T-helper 2 cell treated with Interferon-gamma antibody and Interleukin-4, amounts not matched to agents 5 μg/mL and 100 μg/mL, for 36 hours (primary cell): ENCODE measurements at places on chromosomes 5 and 9.

- DNase-seq: no peak
These were observed 123.8 kb downstream of the TMEM174 start for GRCh38 chr5:73296772-73297171.

- no peak for DNase-seq
These were observed 1.7 kb downstream of the STC2 start for GRCh38 chr5:173326501-173326960.

GRCh38 chr5:170151097-170151831 is 45.6 kb downstream of the FOXI1 start:
- DNase-seq: no peak

- no peak for DNase-seq
These were observed 35.4 kb downstream of the OTULIN start for GRCh38 chr5:14699807-14700400.

DNA sequence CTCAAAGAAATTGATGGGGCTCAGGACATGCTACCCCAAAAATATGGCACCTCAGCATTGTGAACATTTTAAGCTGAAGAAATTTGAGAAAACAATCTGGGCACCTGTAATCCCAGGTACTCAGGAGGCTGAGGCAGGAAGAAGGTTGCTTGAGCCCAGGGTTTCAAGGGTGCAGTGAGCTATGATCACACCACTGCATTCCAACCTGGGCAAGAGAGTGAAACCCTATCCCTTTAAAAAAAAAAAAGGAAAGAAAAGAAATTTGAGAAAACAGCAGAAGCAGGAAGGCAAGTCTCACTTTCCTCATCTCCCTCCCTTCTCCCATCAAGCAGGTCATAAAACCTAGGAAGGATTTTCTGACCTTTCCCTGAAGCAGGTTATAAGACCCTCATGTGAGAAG is 23.6 kb downstream of the TPD52L3 start:
- DNase-seq: no peak

DNA sequence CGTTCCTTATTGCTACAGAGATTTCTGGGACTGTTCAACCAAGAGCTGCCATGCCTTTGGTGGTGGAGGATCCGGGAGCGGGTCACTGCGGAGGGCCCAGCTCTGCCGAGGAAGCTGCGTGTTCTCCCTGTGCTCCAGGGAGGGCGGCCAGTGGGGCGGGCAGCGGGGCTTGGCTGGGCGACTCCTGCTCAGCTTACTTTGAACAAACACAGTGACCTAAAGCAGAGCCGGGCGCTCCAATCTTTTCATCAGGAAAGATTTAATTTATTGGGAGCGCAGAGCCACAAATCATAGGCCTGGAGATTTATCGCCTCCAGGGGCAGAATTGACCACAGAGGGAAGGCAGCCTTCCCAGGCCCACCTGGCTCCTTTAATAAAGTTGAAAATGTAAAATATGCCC is 27.7 kb downstream of the LHX3 start:
- DNase-seq: no peak

- no peak for DNase-seq
These were observed 87.6 kb downstream of the DAPK1 start for GRCh38 chr9:87585123-87585855.

GRCh38 chr9:73059247-73059646 is 92.4 kb upstream of the ANXA1 start:
- DNase-seq: no peak

DNA sequence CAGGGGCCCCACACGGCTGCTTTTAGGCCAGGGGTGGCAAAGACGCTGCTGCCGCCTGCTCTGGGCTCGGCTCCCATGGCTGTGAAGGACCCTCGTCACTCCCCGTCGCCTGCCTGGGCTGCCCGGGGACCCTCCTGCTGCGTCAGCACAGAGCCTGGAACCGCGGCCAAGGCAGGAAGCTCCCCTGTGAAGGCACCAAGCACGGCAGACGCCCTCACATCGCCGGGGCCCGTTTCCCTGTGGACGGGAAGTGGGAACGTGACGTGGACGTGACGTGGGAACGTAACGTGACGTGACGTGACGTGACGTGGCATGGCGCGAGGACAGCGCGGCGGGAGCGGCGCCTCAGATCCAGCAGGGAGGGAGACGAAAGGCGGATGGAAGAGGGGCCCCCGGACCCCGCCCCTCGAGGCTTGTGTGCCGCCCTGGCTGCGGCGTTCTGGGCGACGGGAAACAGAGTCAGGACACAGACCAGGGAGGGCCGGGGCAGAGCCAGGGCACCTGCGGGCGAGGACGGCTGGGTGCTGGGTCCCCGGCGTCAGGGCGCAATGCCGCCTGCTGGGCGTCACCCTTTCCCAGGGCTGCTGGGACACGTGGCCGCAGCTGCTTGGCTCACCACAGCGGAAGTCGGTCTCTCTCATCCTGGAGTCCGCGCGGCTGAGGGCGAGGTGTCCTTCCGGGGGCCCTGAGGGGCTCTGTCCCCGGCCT is 53.1 kb downstream of the MRPL36 start:
- no peak for DNase-seq

- no peak for DNase-seq
These were observed 55.1 kb downstream of the ASS1 start for GRCh38 chr9:130499804-130500263.

DNA sequence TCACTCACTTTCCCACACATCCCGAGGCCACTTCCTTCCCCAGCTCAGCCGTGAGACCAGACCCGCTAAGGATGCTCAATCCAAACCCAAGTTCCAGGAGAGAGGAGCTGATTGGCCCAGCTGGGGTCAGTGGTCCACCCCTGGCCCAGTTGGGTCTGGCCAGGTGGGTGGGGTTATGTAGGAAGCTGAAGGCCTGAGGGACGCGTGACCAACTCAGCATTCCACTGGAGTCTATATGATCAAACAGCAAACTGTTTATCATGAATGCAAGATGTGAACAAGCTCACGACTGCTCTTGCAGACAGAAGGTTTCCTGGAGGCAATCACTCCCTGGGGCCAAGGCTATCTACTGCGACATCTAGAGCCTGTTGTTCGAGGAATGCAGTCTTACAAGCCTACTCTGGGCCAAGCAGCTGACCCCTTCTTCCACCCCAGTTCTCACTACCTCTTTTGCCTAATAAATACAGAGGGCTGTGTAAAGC is 4.9 kb upstream of the RAPGEF1 start:
- no peak for DNase-seq

DNA sequence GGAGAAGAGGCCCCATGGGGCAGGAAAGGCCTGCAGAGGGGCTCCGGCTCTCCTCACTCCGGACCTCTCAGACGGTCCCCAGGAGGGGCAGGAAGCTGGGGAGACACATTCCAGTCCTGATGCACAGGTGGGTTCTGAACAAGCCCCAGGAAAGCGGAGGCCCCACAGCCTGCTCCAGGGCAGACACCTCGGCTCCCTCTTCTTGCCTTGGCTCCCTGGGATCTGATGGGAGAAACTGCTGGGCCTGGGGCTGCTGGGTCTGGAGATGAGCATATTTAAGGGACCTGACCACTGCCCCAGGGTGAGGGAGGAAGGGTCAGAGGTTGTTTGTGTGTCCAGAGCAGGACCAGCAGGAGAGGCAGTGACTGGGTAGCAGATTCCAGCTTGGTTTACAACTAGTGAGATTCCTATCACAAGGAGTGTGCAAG is 1.2 kb downstream of the CORO2A start:
- no peak for DNase-seq

GRCh38 chr5:124708086-124708485 is 38.4 kb downstream of the ZNF608 start:
- no peak for DNase-seq

DNA sequence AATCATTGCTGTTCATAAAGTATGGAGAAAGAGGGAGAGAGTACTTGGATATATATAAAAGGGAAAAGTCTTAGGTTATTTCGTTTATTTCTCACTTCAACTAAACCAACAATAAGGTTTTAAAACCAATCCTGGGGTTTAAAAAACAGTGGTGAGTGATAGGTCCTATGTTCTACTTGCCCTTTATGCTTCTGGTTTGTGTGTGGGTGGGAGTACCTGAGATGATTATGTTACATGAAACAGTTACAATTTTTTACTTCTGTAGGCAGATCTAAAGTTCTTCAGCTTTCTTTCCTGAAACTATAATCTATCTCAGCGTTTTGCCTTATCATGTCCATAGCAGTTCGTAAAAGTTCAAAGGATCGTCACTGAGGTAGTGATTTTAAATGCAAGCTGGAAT is 49.2 kb downstream of the STX17 start:
- DNase-seq: no peak

- peak; percentile 78 for DNase-seq
These were observed 935 bp upstream of the ZNF367 start for GRCh38 chr9:96418920-96419690.

- peak; percentile 63 for DNase-seq
These were observed 17.4 kb upstream of the GPR151 start for GRCh38 chr5:146533260-146533857.

GRCh38 chr5:90598293-90598692 is 39.7 kb downstream of the ADGRV1 start:
- DNase-seq: no peak

DNA sequence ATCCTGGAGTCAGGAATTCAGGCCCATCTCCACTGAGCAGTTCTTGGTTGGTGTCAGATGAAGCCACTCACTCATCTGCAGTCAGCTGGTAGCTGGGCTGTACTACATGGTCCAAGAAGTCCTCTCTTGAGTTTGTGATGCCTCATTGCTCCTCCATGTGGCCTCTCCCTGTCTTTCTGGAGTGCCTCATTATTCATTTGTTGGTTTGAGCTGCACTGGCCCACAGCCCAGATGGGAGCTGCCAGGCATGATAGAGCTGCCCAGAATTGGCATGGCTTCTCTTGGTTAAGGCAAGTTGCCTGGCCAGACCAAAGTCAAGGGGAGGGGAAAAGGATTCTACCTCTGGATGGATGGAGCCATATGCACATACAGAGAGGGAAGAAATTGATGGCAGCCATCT is 8.0 kb downstream of the PTCD2 start:
- no peak for DNase-seq

- no peak for DNase-seq
These were observed 46.1 kb downstream of the PCDH1 start for GRCh38 chr5:141832131-141832530.

DNA sequence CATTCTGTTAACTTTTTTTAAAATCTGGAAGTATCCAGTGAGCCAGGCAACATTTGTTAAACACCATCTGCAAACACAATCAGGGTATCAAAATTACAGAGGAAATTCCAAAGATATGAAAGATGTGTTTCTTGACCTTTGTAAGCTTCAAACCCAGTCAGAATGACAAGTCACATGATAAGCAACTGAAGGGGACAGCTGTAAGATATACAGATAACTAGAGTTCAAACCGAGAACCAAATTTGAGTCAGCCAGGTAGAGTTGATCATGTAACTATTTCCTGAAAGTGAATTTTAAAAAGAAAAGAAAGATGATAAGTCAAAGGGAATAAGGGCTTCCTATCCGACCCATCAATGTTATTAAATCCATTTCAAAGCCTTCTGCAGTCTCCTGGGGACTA is 196.2 kb downstream of the DEPDC1B start:
- DNase-seq: no peak

DNA sequence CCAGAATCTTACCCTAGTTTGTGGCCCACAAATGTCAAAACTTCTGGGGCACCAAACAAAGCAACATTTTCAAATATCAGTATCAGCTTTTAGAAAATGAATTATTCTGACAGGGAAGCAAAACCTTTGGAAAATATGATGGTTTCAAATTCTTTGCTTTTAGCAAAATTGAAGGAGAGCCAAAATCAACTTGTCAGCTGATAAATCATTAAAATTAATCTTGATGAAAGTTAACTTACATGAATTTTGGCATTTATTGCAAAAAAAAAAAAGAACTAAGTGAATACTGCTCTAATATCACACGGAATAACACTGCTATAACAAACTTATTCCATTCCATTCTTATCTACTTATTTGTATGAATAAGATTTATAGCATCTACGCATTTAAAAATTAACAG is 158.1 kb upstream of the TARS1 start:
- no peak for DNase-seq

GRCh38 chr9:136596630-136597031 is 50.8 kb upstream of the NOTCH1 start:
- no peak for DNase-seq

DNA sequence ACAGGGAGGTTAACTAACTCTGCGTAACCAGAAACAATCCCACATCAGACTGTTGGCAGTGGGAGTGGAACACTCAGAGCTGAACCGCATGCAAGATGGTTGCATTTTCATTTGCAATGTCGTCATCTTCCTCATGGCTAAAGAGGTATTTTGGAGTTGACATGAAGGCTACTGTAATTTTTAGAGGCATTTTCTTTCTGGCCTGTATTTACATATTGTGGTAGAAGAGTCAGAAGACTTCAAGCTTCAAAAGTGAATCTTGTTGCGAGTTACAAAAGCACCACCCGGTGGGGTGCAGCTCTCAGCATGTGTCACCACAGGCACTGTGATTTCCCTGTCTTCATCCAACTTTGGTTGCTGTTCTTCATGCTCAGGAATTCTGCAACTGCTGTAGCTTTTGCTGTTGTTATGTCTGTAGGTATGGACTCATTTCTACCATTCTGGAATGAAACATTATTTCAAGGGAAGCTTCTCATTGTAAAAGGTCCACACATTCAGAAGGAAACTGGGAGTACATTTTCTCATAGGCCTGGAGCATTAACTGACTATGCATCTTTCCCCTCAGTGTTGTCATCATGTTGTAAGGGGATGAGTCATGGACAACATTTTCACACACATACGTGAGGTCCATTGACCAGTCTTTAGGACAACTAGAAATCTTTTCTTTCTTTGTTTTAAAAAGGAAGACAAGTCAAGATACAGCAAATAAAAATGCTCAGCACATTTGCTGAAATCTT is 35.4 kb upstream of the GDNF start:
- DNase-seq: no peak

GRCh38 chr9:80720579-80720978 is 968.8 kb downstream of the TLE1 start:
- no peak for DNase-seq

GRCh38 chr9:137297966-137298365 is 4.1 kb downstream of the NRARP start:
- no peak for DNase-seq

DNA sequence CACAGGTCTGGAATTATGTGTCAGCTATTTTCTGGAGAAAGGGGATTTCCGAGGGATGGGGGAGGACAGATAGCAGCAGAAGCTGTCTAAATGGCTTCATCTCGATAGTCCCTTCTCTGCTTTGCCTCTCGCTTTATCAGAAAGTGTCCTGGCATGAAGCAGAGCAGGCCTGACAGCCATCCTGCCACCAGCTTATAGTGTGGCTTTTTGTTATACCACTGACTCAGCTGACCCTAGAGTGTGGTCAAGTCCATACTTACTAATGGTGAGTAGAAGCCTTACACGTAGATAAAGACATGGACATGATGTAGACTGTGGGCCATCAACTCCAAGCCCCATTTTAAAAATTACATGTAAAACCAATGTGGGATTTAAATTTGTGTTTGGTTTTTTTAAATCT is 50.0 kb downstream of the RCL1 start:
- DNase-seq: no peak

- DNase-seq: no peak
These were observed 22.1 kb upstream of the MATR3 start for GRCh38 chr5:139271201-139272027.
